GM23248 (cell line): ENCODE measurements at places on chromosomes 12 and 14.

DNA sequence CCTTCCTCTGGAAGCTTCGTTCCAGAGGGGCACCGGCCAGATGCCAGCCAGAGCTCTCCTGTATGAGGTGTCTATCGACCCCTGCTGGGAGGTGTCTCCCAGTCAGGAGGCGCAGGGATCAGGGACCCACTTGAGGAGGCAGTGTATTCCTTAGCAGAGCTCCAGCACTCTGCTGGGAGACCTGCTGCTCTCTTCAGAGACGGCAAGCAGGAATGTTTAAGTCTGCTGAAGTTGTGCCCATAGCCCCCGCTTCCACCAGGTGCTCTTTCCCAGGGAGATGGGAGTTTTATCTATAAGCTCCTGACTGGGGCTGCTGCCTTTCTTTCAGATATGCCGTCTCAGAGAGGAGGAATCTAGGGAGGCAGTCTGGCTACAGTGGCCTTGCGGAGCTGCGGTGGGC lies 22.2 kb upstream of the NAV3 start:
- DNase-seq = no peak

DNA sequence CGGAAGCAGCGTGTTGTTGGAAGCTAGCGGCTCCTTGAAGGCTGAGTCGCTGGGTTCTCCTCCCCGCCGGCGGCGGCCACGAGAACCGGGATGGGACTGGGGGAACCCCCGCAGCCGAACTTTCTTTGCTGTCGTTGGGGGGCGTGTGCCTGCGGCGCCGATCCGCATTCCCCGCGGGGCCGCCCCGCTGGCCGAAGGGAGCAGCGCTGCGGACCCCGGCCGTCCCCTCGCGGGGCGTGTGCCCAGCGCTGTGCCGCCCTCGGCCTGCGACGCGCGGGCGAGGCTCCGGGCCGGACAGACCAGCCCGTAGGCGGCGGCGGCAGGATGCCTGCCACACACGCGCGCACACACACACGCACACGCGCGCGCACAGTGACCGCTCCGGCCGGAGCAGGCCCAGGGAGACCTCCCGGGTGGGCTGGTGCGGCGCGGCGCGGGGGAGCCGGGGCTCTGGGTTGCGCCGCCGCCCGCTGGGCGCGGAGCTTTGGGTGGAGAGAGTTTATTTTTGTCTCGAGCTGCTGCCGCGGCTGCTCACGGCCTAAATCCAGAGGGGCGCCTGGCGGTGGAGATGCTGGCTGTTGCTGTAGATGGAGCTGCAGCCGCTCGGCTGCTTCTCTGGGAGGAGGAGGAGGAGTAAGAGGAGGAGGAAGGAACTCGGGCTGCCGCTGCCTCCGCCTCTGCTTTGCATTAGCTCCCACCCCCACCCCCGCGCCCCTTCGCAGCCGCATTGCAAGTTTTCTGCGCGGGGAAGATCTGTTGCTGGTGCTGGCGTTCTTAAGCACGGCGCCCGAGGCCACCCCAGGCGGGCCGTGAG lies at the start of gene SAMD4A:
Gene SAMD4A, plus strand, starts transcription at position 719 of the 814 bp plus-strand sequence. CDS start 789 bp downstream, outside the sequence.
- peak; percentile 89 for DNase-seq

DNA sequence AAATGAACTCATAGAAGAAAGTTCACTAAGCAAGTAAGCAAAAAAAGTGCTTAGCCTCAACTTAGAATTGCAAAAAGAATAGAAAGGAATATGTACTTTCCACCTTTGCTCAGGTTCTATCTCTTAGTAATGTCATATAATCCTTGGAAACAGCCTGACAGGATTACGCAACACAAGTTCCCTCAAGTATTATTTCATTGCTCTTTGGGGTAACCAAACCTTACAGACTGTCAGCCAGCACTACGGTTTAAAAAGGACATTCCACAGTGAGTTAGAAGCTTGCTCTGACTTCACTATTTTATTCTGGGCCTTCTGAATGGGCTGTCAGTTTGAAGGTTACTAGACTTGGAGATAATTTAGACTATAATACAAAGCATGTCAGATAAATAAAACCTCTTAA lies 264.0 kb downstream of the ATXN7L3B start:
- no peak for DNase-seq

GRCh38 chr14:71931492-71932228 lies 569 bp upstream of the RGS6 start:
- peak; percentile 20 for DNase-seq

DNA sequence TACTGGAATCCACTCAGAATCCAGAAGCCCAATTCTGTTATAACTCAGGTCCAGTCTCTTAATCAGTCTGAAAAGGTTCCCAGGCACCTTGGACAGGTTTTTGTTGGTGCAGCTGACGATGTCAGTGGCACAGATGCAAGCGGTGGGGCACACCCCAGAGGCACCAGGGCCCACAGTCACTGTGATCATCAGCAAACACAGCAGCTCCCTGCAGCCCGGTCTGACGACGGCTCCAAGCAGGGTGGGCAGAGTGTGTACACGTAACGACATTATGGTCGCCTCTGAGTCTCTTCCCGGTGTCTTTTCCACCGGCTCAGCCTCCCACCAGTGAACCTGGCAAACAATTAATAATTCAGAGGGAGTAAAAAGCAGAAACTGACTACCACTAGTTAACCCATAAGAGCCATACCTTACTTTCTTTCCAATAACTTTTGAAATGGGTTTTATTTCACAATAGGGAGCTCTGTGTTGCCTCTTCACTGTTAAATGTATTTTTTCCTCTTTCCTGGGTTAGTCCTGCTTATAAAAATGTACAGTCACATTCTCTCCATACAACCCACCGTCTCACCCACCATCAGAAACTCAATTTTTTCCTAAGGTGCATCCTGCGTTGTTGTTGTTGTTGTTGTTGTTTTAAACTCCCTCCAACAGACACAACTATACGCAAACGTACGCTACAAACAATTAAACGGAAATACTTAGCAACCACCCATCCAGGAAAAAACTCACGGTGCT lies 521 bp upstream of the PCED1B start:
- DNase-seq = peak; percentile 65
